Activated CD8-positive, alpha-beta memory T cell treated with anti-CD3 and anti-CD28 coated beads for 1 hour (primary cell): ENCODE measurements at places on chromosomes 2 and 18.

DNA sequence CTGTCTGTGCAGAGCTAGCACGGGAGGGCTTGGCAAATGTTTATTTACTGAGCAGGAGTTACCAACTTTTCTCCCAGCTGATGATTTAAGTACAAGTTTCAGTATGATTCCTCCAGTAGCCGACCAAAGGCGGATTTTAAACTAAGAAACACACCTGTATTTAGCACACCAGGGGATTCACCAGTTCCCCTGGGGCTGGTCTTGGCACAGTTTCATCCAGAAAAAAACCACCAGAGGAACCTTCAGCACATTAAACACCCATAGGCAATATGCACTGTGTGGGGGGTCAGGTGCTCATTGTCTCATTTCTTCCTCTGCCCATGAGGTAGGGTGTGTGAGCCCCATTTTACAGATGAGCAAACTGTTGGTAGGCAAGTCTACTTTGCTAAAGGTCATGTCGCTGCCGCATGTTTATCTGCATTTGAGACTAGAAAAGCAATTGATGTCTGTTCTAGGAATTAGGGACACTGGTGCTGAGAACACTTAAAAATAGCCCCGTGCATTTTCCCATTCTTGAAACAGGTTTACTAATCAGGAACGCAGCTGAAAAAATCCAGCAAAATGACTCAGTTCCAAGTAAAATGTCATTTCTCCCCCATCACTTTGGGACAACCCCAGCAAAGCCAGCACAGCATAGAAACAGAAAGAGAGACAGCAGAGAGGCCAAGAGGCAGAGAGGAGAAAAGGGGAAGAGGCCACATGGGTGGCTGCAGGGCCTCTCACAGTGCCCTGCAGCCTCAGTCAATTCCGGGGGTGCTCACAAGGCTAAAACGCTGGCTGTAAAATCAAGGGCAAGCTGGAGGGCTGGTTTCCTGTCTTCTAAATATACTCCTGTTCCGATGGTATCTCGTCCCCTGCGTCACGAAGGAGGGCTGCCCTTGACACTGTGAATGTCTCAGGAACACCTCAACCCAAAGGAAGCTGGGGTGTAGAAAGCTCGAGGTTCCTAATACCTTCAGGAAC is 166.8 kb upstream of the ID2 start:
- peak; percentile 34 for DNase-seq

- DNase-seq = no peak
These were observed 157.8 kb upstream of the TNP1 start for GRCh38 chr2:217017456-217018252.

- no peak for DNase-seq
These were observed 439.3 kb downstream of the CBLN2 start for GRCh38 chr18:72104851-72105250.

GRCh38 chr2:170798996-170799395 is 17.7 kb upstream of the GAD1 start:
- no peak for DNase-seq

DNA sequence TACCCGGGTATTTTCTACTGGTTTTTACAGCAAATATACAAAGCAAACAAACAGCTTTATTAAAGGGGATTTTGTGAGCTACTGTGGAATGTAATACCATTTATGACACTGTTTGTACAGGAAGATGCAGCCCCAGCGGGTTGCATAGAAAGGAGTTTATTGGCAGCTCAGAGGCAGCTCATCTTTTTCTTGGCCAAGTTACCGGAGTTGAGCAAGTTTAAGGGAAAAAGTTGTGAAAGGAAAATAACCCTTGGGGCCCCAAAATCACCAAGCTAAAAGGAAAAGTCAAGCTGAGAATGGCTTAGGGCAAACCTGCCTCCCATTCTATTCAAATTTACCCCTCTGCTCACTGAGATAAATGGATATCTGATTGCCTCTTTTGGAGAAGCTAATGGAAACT is 60.8 kb downstream of the MOB4 start:
- no peak for DNase-seq

DNA sequence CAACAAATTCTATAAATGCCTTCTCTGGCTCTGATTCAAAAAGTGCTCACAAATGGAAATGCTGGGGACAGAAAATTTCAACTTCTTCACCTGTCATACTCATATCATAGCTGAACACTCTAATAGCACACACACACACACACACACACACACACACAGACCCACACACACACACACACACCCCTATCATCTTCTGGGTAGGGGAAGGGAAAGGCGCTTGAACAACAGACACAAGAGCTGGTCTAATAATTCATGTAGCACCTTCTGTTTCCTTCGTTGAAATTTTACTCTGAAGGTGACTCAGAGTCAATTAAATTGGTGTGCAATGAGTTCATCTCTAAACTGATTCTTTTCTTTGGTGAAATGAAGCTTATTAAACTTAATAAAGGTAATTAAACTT is 32.9 kb downstream of the CD28 start:
- no peak for DNase-seq

GRCh38 chr2:42784204-42784880 is 8.0 kb downstream of the HAAO start:
- no peak for DNase-seq

DNA sequence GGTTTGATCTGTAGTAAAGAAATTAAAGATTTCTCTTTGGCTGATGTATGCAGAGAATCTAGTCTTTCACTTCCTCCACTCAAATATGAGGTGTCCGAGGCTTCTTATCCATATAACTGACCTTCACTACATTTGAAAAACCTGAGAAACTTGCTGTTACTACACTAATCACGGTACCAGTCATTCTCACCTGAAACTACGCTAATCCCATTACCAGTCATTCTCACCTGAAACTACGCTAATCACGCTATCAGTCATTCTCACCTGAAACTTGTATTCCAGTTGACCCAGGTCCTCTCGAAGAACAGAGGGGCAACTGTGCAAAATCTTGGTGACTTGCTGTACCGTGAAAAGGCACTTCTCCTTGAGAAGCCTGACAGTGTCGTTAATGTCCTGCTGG is 5.1 kb downstream of the MTERF4 start:
- no peak for DNase-seq

DNA sequence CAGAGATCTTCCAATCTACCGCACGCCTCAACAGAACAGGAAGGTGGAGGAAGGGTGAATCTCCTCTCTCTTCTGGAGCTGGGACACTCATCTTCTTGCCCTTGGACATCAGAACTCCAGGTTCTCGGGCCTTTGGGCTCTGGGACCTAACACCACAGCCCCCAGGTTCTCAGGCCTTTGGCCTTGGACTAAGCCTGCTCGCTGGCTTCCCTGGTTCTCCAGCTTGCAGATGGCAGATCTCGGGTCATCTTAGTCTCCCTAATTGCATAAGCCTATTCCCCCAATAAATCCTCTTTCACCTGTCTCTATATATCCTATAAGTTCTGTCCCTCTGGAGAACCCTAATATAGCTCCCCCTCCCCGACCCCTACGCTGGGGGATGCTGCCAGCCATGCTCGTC is 14.8 kb downstream of the HS6ST1 start:
- DNase-seq = no peak

DNA sequence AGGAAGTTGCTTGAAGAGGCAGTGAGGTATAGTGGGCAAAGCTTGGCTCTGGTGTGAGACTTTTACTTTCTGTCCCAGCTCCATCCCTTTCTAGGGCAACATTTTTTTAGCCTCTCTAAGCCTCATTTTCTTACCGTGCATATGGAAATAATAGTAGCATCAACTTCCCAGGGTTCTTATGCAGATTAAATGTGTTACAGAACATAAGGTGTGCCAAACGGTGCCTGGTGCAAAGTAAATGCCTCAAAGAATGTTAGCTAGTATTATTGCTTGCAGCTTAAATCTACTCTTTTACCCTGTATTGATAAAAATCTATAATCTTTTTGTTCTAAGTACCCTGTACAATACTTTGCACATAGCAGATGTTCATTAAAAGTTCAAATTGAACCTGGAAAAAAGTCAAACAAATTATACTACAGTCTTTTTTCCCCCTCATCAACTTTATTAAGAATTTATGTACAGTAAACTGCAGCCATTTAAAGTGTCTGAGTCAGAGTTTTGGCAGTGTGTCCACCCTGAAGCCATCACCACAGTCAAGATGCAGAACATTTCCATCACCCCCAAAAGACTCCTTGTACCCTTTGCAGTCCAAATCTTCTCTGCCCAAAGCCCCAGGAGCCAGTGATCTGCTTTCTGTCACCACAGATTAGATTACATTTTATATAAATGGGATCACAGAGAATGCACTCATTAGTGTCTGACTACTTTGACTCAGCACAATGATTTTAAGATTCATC is 10.6 kb downstream of the MAPRE2 start:
- DNase-seq = no peak

GRCh38 chr2:30231996-30232800 is 864 bp downstream of the LBH start:
- peak; percentile 55 for DNase-seq

DNA sequence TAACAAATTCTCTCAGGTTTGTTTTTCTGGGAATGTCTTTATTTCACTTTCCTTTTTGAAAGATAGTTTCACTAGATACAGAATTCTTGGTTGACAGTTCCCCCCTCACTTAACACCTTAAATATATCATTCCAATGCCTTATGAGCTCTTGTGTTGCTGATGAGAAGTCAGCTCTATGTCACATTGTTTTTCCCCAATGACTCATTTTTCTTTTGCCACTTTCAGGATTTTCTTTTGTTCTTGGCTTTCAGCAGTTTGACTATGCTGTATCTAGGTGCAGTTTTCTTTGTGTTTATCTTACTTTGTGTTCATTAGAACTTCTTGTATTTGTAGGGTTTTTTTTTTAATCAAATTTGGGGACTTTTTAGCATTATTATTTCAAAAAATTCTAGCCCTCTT is 5.6 kb upstream of the RALBP1 start:
- DNase-seq = no peak

GRCh38 chr18:23053776-23054457 is 81.4 kb upstream of the CABLES1 start:
- DNase-seq = no peak

- DNase-seq = no peak
These were observed 83.0 kb upstream of the CHRNA1 start for GRCh38 chr2:174846941-174847938.

GRCh38 chr18:48292782-48293424 is 116.3 kb downstream of the ZBTB7C start:
- DNase-seq = no peak

- DNase-seq = no peak
These were observed 104.9 kb downstream of the ASAP2 start for GRCh38 chr2:9311488-9311887.

DNA sequence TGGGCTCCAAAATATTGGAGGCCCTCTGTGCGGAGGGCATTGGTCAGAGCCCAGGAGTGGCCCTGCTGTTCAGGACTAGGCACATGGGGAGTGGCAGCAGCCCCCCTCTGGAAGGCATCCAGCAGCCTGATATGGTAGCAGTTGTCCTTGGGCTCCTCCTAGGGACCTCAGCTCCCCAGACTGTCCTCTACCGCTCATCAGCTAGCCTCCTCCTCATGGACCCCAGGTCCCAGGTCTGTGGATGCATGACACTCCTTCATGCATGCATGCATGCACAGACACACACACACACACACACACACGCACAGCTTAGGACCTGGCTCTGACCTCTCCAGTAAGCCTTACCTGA is 15.4 kb upstream of the ATP6V1B1 start:
- DNase-seq = no peak

DNA sequence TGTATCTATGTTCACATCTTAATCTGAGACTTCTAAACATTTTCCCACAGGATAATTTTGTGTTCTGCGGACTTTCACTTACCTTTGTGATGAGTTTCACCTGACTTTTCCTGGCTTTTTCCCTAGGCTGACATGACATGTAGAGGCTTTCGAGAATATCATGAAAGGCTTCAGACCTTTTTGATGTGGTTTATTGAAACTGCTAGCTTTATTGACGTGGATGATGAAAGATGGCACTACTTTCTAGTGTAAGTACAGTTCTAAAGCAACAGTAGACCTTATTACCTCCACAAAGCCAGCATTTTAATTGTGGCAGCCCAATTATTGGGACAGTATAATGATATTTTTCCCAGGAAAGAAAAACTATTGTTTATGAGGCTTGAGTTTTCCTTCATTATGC is 34.1 kb upstream of the METAP1D start:
- DNase-seq = no peak

- no peak for DNase-seq
These were observed 316.2 kb downstream of the CDH2 start for GRCh38 chr18:27860701-27861107.

DNA sequence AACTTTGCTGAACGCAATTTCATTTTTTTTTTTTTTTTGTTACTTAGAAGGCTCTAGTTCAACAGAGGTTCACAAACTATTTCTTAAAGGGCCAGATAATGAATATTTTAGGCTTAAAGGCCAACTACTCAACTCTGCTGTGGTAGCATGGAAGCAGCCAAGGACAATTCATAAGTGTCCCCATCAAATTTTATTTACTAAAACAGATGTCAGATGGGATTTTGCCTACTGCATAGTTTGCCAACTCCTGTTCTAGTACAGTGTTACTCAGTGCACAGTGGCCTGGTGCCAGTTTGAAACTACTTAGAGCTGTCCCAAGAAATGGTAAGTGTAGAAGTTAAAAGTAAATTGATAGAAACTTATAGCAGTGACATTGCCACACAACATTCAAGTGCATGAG is 949.4 kb upstream of the FANCL start:
- DNase-seq = no peak

- no peak for DNase-seq
These were observed 352.7 kb upstream of the SLC39A10 start for GRCh38 chr2:195304310-195304709.

- no peak for DNase-seq
These were observed 58.1 kb downstream of the VWA3B start for GRCh38 chr2:98145070-98145469.

DNA sequence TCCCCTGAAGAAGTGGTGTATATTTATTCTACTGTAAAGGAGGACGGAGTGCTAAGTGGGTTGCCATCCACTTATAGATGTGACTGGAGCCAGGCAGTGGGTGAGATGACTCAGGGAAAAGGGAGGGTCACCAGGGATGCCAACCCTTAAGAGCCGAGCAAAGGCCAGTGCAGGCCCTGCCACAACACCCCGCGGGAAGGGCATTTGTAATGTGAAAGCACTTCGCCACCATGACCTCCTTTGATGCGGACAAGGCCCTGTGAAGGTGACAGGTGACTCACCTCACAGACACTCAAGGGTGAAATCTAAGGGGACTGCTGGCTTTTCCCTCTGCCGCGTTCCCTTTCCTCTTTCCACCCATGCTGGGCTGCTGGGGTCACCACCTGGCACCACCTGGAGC is 50.2 kb upstream of the MRPL33 start:
- no peak for DNase-seq

DNA sequence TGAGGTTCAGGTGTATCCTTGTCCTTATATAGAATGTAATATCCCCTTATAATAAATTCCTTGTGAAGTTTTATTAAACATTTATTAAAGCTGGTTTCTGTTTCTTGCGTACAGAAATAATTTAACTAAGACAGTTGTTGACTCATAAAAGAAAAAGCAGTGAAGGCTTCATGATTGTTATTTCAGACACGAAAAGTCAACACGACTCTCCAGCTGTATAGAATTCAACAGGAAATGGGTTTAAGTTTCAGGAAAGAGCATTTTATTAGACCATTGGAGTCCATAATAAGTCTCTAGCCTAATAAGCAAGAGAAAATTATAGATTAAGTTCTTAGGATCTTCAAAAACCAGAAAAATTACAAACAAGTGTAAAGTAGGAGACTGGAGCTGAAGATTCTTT is 62.2 kb downstream of the KCNE4 start:
- no peak for DNase-seq
